ENCODE measurements at places on chromosomes 1 and 21.

GRCh38 chr1:74699331-74699730, 25.7 kb upstream of the ERICH3 start:
- no peak for DNase-seq
- H3K4me3 ChIP-seq = no peak overlapping the region
- no peaks in the 10 kb centered on the region for H3K27me3 ChIP-seq
- peaks cover 7% of the 10 kb centered on the region for H3K36me3 ChIP-seq

GRCh38 chr1:97693601-97694000, 227.2 kb downstream of the DPYD start:
- DNase-seq = no peak
- no peak overlapping the region for H3K4me3 ChIP-seq
- H3K27ac ChIP-seq = no peak overlapping the region
- no peaks in the 10 kb centered on the region for H3K4me1 ChIP-seq
- no peaks in the 10 kb centered on the region for H3K27me3 ChIP-seq

DNA sequence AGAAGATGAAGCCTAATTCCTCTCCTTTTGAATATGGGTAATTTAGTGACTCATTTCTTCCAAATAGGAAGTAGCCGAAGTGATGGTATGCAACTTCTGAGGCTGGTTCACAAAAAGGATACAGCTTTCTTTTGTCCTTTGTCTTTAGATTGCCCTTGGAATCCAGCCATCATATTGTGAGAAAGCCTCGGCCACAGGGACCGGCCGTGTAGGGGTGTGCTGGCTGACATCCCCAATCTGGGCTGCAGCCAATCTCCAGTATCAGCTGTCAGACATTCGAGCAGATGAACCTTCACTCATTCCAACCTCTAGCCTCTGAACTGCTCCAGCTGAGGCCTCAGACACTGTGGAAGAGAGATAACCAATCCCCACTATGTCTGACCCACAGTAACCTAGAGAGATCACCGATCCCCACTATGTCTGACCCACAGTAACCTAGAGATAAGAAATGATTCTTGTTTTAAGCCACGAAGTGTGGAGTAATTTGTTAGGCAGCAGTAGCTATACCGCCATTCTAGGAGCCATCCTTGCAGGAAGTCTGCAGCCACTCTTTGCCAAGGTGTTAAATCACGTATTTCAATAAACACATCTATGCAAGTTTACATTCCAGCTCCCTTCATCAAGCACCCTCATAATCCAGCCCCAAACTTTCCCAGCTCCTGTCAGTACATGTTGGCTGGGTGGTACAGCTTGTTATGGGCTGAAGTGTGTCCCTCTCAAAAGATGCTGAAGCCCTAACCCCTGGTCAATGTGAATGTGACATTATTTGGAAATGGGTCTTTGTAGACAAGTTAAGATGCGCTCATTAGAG, 2.9 kb upstream of the DIP2A start:
- no peak overlapping the region for H3K27ac ChIP-seq
- no peak for DNase-seq
- peaks cover 18% of the 10 kb centered on the region for H3K4me1 ChIP-seq

- DNase-seq = peak; percentile 30
- no peaks in the 10 kb centered on the region for H3K4me1 ChIP-seq
- H3K36me3 ChIP-seq = no peaks in the 10 kb centered on the region
- no peaks in the 10 kb centered on the region for H3K27me3 ChIP-seq
- H3K4me3 ChIP-seq = no peak overlapping the region
Observed at GRCh38 chr1:5858844-5859407, 133.3 kb downstream of the NPHP4 start.

DNA sequence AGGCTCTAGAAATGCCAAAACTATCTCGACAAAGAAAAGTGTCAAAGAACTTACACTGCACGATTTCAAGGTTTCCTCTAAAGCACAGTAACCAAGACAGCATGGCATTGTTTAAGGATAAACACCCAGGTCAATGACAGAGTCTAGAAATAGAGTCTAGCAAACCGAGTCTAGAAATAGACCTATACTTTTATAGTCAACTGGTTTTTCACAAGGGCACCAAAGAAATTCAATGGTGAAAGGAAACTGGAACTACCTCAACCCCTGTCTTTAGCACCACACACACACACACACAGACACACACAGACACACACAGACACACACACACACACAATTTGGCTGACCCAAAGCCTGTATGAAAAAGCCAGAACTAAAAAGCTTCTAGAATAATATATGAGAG, 67.1 kb upstream of the PGBD5 start:
- H3K4me1 ChIP-seq = 0 out of 2 replicates have a peak, but pooled peaks cover 3% of the 10 kb centered on the region
- peaks cover 17% of the 10 kb centered on the region for H3K27me3 ChIP-seq
- H3K27ac ChIP-seq = no peak overlapping the region

- H3K4me3 ChIP-seq = no peak overlapping the region
- no peaks in the 10 kb centered on the region for H3K36me3 ChIP-seq
- no peaks in the 10 kb centered on the region for H3K4me1 ChIP-seq
Observed at GRCh38 chr21:29649406-29649814, 290.4 kb downstream of the GRIK1 start.

DNA sequence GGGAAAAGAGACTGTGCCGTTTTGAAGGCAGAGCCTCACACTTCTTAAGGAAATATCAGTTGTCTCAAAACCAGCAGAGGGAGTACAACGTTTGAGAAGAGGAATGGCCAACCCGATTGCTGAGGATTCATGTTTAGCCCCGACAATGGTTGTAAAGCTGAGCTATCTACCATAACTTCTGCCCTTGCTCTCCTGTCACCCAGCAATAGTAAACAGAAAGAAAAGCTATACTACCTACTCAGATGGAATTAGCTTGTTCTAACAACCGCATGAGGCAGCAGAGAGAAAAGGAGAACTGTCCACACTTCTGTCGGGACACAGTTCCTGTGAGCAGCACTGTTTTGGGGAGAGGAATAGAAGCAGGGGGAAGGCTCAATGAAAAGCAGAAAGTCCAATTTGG, 91.2 kb downstream of the SLC45A1 start:
- H3K27me3 ChIP-seq = no peaks in the 10 kb centered on the region
- no peak for DNase-seq
- peaks cover 70% of the 10 kb centered on the region for H3K4me1 ChIP-seq
- peaks cover 12% of the 10 kb centered on the region for H3K36me3 ChIP-seq
- no peak overlapping the region for H3K4me3 ChIP-seq

GRCh38 chr1:39091845-39092645, 65.9 kb downstream of the NDUFS5 start:
- H3K36me3 ChIP-seq = no peaks in the 10 kb centered on the region
- DNase-seq = peak; percentile 52
- no peaks in the 10 kb centered on the region for H3K27me3 ChIP-seq
- no peak overlapping the region for H3K4me3 ChIP-seq

- DNase-seq = no peak
- H3K36me3 ChIP-seq = no peaks in the 10 kb centered on the region
- no peak overlapping the region for H3K27ac ChIP-seq
Observed at GRCh38 chr1:231678011-231678432, 51.4 kb downstream of the DISC1 start.

DNA sequence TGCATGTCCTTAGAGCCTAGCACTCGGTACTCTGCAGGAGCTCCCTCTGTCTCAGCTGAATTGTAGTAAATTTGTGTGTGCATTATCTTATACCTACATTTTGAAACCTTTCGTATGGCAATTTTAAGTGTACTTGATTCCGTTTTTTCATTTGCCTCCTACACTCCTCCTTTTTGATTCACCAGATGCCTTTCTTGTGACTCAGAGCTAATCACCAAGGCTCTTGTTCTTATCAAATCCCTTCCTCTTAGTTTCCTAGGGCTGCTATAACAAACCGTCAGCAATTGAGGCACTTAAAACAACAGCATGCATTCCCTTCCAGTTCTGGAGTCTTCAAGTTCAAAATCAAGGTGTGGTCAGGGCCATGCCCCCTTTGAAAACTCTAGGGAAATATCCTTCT, 261.0 kb downstream of the ASTN1 start:
- no peak for DNase-seq
- H3K4me3 ChIP-seq = no peak overlapping the region
- no peak overlapping the region for H3K27ac ChIP-seq
- no peaks in the 10 kb centered on the region for H3K36me3 ChIP-seq
- peaks cover 15% of the 10 kb centered on the region for H3K4me1 ChIP-seq

DNA sequence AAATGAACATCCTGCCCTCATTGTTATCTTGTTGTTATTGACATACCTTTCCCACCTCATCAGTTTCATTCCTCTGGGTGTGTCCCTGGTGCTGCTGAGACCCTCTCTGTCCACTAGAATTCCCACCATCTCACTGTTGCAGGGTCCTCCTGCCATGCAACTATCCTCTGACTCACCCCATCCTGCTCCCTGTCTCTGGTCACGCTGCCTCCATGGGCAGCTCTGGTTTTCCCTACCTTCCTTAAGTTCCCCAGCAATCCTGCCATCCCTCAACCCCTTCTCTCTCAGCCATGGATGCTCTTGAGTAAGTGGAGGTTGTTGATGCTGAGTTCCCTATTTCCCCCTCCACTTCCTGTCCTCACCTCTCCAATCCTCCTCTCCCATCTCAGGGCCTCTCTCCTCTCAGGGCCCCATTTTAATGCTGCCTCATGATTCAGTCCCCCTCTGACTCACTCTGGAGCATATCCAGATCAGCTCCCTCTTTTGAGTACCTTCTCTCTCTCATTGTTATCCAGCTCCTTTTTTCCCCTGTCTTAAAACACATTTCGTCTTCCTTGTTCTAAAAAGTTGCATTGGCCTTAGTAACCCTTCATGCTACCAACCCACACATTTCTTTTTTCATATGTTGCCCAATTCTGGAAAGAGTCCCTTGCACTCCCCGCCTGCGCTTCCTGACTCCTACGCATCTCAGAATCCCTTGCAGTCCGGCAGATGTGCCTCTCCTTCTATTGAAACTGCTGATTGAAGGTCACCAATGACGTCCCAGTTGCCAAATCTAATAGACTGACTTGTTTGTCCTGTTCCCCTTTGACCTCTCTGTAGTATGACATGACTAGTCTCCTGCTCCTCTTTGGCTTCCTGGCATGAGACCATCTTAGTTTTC, 92.0 kb downstream of the CNIH3 start:
- H3K4me1 ChIP-seq = peaks cover 15% of the 10 kb centered on the region
- DNase-seq = no peak
- no peaks in the 10 kb centered on the region for H3K27me3 ChIP-seq
- H3K4me3 ChIP-seq = no peak overlapping the region
- H3K27ac ChIP-seq = no peak overlapping the region

- H3K4me1 ChIP-seq = peaks cover 6% of the 10 kb centered on the region
- no peak overlapping the region for H3K27ac ChIP-seq
- no peaks in the 10 kb centered on the region for H3K27me3 ChIP-seq
- no peak for DNase-seq
Observed at GRCh38 chr1:93042187-93043056, 36.7 kb upstream of the MTF2 start.

GRCh38 chr1:90713741-90714509, 3.2 kb downstream of the BARHL2 start:
- peak overlapping the region; percentile 11 for H3K4me3 ChIP-seq
- H3K27me3 ChIP-seq = peaks cover 99% of the 10 kb centered on the region
- DNase-seq = no peak
- H3K4me1 ChIP-seq = peaks cover 73% of the 10 kb centered on the region

- DNase-seq = no peak
- no peak overlapping the region for H3K27ac ChIP-seq
- H3K4me1 ChIP-seq = peaks cover 7% of the 10 kb centered on the region
- H3K4me3 ChIP-seq = no peak overlapping the region
- no peaks in the 10 kb centered on the region for H3K36me3 ChIP-seq
- no peaks in the 10 kb centered on the region for H3K27me3 ChIP-seq
Observed at GRCh38 chr1:96962751-96963211, 241.2 kb downstream of the PTBP2 start.

- H3K4me3 ChIP-seq = no peak overlapping the region
- no peaks in the 10 kb centered on the region for H3K36me3 ChIP-seq
- peaks cover 17% of the 10 kb centered on the region for H3K4me1 ChIP-seq
- H3K27ac ChIP-seq = no peak overlapping the region
Observed at GRCh38 chr1:166789286-166789685, 50.0 kb upstream of the POGK start.

DNA sequence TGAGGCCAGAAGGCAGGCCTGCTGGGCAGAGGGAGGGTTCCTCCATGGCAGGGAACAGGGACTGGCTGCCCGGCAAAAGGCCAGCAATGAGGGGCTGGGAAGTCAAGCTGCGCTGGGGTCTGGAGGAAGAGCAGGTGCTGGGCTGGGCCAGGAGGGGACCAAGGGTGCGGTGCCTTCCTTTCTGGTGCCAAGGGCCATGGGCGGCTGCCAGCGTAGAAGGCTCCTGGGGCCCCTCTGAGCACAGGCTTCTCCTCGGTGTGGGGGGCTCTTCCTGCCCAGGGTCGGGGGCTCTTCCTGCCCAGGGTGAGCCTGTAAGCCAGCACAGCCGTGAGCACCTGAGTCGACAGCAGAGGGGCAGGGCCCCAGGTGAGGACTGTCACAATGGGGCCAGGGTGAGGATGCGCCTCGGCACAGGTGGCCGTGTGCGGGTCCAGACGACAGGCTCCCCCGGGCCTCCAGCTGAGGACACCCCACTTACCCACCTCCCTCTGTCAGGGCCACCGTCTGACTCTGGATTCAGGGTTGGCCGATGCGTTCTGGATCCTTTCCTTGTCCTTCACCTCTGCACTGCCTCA, 10.7 kb upstream of the DNMT3L start:
- no peaks in the 10 kb centered on the region for H3K36me3 ChIP-seq
- no peaks in the 10 kb centered on the region for H3K4me1 ChIP-seq
- peaks cover 4% of the 10 kb centered on the region for H3K27me3 ChIP-seq
- no peak overlapping the region for H3K27ac ChIP-seq

GRCh38 chr1:38037221-38037939, 9.2 kb downstream of the POU3F1 start:
- H3K27ac ChIP-seq = no peak overlapping the region
- peaks cover 17% of the 10 kb centered on the region for H3K36me3 ChIP-seq
- no peak for DNase-seq

DNA sequence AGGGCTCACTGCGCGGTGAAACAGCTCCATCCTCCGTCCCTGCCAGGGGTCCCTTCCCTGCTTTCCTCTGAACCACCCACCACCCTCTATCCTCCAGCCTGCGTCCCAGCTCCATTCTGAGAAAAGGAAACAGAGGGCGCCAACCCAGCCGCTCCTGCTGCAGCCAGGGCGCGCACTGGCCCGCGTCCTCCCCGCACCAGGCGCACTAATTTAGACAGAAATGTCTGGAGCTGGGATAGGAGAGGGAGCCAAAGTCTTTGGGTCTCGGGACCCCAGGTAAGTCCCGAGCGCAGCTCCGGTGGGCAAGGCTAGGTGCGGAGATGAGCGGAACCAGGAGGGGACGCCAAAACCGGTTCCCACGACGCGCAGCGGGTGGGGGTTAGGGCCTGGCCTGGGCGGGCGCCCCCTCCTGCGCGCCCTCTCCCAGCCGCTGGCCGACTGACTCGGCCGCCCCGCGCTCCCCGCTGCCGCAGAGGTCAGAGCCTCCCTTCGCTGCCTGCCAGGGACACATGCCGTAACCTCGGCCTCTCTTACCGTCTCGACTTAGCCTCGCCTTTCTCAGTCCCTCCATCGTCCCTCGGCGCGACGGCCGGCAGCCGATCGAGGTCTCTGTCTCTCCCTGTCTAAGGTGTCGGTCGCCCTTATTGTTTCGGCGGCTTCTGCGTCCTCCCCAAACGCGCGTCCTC, 2.0 kb downstream of the CAMK2N1 start:
- H3K36me3 ChIP-seq = peaks cover 2% of the 10 kb centered on the region
- H3K4me3 ChIP-seq = peak overlapping the region; percentile 82
- H3K27ac ChIP-seq = no peak overlapping the region
- peak; percentile 58 for DNase-seq
- H3K27me3 ChIP-seq = peaks cover 77% of the 10 kb centered on the region

GRCh38 chr1:114131526-114132220, 22.0 kb downstream of the SYT6 start:
- DNase-seq = no peak
- no peaks in the 10 kb centered on the region for H3K27me3 ChIP-seq
- no peak overlapping the region for H3K4me3 ChIP-seq
- H3K27ac ChIP-seq = peak overlapping the region; percentile 48
- H3K4me1 ChIP-seq = peaks cover 38% of the 10 kb centered on the region

All from WTC11 (cell line).